ENCODE measurements at places on chromosomes 12 and 14. TPM values are rescaled to one million over a fixed set of nuclear protein-coding genes. Genes with fewer than 3 reads are reported as not detected.

The ABCC9 gene
- 0.23 TPM for total RNA-seq

The C12orf54 gene
- not detected for total RNA-seq

The SERPINA3 gene
- total RNA-seq = not detected

The MYF5 gene
- total RNA-seq = not detected

The FSCB gene
- 0.12 TPM for total RNA-seq

The ZC3H10 gene
- 5.6 TPM for total RNA-seq

- H3K27me3 ChIP-seq = no peaks in the 10 kb centered on the region
- H3K27ac ChIP-seq = peak overlapping the region; percentile 78
- peaks cover 15% of the 10 kb centered on the region for H3K4me1 ChIP-seq
- DNase-seq = peak; percentile 99
- no peak overlapping the region for H3K4me3 ChIP-seq
Observed at GRCh38 chr12:45415393-45415817, 199.5 kb downstream of the ANO6 start.

DNA sequence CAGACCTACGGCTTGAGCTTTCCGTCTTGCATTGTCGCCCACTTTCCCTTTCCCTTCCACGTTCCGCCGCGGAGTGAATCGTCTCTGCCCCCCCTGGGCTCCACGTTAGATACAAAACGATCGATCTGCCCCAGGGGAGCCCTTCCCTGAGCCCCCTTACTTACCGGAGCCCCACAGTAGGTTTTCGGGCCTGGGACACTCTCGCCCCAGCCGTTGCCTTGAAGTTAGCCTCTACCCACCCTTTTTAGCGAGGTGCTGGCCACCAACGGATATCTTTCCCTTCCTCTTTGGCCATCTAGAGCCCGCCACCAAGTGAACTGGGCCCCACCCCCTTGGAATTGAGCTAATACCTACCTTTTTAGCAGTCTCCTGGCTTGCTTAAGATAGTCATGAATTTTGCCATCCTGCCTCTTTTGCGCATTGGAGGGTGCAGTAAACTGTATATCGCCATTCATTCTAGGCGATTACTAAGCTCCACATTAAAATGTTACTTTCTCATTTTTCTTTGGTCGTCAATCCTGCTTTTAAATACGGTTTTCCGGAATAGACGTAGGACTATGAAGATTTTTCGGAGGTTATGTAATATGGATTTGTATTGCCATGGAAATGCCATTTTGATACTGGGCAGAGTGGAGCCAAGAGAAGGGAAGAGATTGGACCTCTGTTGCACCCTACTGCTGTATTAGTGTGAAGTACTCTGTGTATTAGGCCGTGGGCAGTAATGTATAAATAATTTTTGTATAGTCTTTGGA lies 764 bp downstream of the RBM25 start:
- peaks cover 22% of the 10 kb centered on the region for H3K4me1 ChIP-seq
- peaks cover 34% of the 10 kb centered on the region for H3K36me3 ChIP-seq
- peak; percentile 45 for DNase-seq
- peak overlapping the region; percentile 86 for H3K4me3 ChIP-seq

GRCh38 chr14:105899657-105900397 lies 373.4 kb downstream of the TMEM121 start:
- no peak overlapping the region for H3K27ac ChIP-seq
- no peaks in the 10 kb centered on the region for H3K27me3 ChIP-seq
- H3K4me1 ChIP-seq = no peaks in the 10 kb centered on the region
- H3K4me3 ChIP-seq = no peak overlapping the region
- no peak for DNase-seq

DNA sequence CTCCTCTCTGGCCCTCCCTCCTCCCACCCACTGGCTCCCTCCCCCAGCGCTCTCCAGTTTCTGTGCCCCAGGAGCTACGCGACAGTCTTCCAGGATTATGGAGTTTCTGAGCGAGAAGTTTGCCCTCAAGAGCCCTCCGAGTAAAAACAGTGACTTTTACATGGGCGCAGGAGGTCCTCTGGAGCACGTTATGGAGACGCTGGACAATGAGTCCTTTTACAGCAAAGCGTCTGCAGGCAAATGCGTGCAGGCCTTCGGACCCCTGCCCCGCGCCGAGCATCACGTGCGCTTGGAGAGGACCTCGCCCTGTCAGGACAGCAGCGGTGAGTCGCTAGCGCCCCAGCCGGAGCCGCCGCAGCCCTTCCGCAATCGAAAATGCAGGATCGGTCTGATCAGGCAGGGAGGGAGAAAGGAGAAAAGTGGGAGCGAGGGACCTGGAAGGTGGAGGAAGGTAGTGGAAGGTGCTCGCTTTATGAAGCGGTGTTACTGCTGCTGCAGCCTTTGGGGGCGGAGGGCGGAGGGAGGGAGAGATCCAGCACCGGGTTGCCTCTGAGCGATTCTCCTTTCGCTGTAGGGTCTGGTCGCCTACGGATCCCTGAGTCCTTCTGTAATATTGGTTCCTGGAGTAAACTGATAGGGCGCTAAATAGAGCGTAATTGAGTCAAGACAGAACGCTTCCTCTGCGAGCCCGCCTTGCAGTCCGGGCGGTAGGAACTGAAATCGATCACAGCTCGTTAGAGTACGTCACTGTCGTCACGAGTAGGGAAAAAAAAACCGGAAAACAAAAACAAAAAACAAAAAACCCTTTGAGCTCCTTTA lies at the start of gene ALX1:
TSS of gene ALX1 (plus strand) at position 56 of the 819 bp plus-strand sequence. CDS start at position 98, 42 bp downstream.
- DNase-seq = no peak
- H3K4me3 ChIP-seq = no peak within 1 kb of the TSS
- 0 out of 2 replicates have a peak, but pooled peaks cover 2% of the 10 kb centered on the region for H3K27me3 ChIP-seq
- no peaks in the 10 kb centered on the region for H3K36me3 ChIP-seq
- H3K4me1 ChIP-seq = no peaks in the 10 kb centered on the region

All from PC-3 (cell line).